ENCODE measurements at places on chromosomes 1 and 21.

GRCh38 chr1:15885701-15886610, 38.4 kb downstream of the SPEN start:
- peak; percentile 81 for DNase-seq

DNA sequence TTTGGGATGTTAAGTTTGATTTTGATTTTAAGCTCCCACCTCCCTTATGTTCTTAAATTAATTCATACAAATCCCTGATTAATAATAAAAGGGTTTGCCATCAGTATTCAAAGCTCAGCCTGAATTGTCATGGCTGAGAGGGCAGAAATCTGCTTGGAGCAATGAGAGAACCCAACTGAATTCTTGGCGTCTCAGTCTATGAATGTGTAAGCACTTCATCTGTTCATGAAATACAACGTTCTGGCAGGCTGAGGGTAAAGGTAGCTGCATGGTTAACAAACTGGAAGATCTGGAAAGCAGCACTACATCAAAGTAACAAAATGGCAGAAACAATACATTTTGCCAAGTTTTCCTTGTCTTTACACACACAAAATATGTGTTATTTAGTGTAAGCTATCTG, 95.3 kb downstream of the ACBD6 start:
- DNase-seq: no peak

GRCh38 chr1:55777545-55777944, 562.4 kb upstream of the USP24 start:
- DNase-seq: no peak

DNA sequence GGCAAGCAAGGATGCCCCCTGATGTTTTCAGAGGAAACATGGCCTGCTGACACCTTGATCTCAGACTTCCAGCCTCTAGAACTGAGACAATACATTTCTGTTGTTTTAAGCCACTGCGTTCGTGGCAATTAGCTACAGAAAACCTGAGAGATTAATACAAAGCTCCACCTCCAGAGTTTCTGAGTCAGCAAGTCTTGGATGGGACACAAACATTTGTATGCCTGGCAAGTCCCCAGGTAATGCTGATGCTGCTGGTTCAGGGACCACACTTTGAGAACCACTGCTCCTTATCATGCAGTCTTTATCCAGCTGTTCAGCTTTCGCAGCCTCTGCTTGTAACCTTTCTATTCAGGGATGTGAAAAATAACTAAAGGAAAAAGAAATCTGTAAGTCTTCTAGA, 565.7 kb upstream of the PLXNA2 start:
- DNase-seq: peak; percentile 21

DNA sequence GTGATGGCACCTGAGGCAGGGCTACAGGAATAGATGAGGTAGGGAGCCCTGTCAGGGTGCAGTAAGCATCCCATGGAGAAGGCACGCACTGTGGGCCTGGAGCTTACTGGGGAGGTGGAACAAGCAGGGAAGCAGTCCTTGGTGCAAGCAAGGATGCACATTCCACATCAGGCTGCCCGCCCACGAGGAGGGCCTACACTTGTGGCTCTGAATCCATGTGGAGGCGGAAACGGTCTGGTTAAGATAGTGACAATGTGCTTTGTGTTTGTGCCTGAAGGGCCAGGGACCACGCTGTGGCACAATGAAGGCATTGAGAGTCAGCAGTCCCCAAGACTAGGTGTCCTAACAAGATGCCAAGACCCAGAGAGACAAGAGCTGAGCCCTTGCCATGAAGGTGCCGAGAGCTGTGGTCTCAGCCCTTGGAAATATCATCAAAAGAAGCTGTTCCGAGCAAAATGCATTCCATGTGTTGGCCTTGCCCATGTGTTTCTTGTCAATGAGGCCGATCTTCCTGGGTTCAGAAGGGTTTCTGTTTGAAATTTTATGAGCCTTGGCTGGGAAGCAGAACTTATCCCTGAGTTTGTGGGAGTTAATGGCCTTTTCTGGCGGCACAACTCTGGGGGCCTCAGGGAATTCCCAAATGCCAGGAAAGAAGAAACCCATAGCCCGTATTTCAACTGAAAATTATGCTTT, 111.9 kb downstream of the NGF start:
- no peak for DNase-seq

GRCh38 chr1:219179293-219179692, 5.6 kb downstream of the LYPLAL1 start:
- no peak for DNase-seq

DNA sequence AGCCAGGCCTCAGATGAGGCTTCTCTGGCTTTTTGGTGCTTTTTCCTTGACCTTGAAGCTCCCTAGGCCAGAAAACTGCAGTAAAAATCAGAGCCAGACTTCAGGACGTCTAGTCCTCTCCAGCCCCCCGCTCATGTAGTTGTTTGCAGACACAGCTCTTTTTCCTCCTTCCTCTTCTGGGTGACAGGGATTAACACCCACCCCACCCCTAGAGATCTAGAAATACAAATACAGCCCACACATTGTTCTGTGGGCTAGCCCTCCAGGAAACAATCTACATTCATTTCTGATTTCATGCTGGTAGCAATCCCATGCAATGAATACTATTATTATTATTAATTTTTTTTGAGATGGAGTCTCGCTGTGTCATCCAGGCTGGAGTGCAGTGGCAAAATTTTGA, 9.9 kb upstream of the CLSTN1 start:
- DNase-seq: no peak

GRCh38 chr1:165353731-165354671, 2.5 kb downstream of the LMX1A start:
- DNase-seq: no peak

DNA sequence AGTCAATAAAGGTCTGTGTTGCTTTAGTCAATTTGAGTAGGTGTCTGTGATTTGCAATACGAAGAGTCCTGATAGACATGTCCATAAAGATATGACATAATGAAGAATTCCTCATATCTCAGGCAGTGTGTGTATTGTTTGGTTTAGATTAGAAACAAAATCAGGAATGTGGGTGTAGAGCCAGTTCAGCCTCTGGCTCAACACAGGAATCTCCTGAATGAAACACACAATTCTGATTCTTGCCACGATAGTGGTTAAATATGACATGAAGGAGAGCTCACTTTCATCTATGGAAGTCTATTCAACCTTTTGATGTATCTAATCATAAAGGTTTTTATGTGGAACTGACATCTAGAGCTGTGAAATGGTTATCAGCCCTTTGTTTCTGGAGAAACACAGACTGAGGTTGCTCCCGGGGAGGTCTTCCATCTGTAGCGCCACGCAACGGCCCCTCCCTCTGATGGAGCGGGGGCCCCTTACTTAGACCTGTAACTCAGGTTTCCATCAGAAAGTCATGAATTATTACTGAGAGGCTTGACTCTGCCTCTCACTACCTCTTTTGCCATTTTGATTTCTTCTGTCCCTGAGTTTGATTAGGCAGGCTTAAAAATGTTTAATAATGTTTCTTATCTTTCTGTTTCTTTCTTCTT, 19.5 kb downstream of the TSPAN2 start:
- no peak for DNase-seq

DNA sequence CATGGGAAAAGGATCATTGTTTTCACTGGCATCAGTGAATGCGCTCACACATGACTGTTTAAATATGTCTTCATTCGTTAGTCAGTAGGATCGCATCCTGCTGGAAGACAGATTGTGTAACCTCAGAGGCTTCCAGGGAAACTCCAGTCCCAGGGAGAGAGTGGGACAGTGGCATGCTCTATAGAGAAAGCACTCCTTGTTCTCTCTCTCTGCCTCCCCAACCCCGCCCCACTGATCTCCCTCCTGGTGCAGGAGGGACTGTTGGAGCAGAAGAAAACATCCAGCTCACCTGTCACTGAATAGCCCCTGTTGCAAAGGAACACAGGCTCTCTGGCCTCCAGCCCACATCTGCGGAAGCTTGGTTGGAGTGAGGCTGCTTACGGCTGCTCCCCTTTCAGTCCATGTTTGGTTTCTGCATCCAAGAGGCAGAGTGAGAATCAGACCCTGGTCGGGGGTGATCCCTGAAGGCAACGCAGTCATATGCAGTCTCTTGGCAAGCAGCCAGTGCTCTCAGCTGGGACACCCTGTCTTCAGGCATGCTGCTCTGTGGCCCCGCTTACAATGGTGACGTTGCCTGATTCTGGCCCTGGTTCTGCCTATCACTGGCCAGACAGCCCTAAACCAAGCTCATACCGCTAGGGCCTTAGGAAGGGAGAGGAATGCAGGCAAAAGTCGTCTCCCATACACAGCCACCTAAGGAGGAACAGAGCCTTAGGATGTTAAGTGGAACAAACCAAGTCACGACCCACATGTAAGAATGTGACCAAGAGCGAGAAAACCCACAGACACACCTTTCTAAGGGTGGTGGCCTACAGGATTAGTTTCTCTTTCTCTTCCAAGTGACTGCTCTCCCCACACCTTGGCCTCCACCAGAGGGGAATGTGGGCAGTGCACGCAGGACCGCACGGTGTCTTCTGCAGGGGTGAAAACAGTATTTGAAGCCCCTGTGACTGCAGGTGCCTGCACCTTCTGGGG, 39.7 kb downstream of the BACE2 start:
- DNase-seq: no peak

DNA sequence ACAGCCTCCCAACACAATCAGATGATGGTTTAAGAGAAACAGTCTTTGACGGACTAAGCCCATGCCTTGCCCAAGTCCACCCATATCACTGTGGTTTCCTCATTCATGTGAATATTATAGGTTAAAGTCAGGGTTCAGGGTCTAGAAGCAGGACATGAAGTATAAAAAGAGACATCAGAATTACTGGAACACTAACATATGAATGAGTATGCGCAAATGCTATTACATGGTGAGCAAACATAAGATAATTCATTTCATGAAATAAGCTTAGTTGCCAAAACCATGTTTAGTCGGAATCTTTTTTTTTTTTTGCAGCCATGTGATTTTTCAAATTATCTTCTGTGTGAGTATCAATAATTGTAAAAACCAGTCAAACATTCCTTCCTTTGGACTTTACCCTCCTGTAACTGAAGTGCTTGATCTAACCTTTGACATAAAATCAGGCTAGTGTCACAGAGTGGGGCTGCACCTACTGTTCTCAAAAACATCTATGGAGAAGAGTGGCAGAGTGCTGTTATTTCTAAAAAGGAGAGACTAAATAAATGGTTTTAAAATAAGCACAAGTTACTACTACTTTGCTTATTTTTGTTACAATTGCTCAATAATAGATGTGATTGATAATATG, 84.9 kb upstream of the NRIP1 start:
- DNase-seq: no peak

GRCh38 chr1:32398401-32398800, 4.2 kb upstream of the BSDC1 start:
- no peak for DNase-seq

GRCh38 chr1:13830170-13830569, 130.2 kb downstream of the PRDM2 start:
- no peak for DNase-seq

- DNase-seq: peak; percentile 98
Observed at GRCh38 chr1:154433161-154433764, 28.1 kb downstream of the IL6R start.

GRCh38 chr21:21226472-21226871, 228.3 kb downstream of the NCAM2 start:
- no peak for DNase-seq

DNA sequence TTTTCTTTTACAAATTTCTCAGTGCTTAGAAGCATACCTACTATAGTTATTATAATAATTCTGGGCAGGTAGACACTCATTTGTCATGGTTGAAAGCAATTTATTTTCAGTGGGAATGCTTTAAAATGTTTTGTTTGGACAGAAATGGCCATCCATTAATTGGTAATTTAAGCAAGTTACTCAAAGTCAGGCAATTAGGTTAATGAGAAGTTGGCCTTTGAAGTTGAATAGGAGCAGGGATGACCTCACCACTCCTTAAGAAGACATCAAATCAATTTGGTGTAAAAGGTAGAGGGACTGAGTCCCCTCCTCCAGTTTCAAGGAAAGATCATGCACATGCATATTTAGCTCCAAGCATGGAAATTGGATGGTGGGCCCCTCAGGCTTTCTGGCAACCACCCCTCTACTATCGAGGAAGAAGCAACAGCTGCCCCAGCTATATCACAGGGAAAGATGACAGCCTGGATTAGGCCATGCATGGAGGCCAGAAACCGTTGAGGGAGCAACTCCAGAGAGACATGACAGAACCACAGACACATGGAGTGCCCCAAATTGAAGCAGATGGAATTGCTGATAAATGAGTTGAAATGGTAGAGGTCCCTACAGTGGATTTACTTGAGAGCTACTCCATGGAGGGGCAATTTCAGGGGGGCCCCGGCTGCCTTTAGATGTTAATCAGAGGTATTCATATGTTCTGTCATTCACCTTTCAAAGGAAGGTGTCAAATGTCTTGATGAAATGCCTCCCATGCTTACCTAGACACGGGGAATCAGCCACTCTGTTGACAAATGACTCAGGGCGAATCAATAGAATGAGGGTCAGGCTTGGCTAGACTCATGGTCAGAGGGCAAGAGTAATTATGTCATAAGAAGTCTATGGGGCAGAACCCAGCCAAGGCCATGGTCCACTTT, 26.7 kb downstream of the HLX start:
- peak; percentile 87 for DNase-seq

DNA sequence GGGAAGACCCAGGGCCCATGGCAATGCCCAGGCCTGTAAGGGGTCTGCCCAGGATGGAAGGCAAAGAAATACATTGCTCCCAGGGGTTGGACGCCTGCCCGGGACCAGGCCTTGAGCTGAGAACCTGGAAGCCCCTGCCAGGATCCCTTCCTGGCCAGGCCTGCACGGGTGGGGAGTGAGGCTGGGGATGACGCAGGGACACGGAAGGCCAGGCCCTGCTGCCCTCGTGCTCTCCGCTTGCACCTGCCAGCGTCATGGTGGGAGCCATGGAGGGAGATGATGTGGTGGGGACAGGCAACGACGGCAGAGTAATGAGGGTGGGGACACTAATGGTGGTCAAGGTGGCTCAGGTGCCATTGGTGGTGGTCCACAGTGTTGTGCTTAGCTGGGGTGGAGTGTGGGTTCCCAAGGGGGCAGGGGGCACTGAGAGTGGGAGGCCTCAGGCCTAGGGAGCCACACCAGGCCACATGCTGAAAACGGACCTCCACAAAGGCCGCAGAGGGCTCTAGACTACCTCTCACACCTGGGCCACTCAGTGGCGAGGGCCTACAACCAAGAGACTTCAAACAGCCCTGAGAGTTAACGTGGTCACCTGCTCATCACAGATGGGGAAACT, 4.3 kb downstream of the HES3 start:
- DNase-seq: no peak

GRCh38 chr1:33548319-33548718, 75.9 kb downstream of the ZSCAN20 start:
- DNase-seq: no peak

- DNase-seq: no peak
Observed at GRCh38 chr1:16318555-16318954, 33.7 kb downstream of the FBXO42 start.

- DNase-seq: no peak
Observed at GRCh38 chr1:30414086-30414850, 309.1 kb downstream of the MATN1 start.

- DNase-seq: no peak
Observed at GRCh38 chr1:236604905-236605806, 840 bp upstream of the HEATR1 start.

GRCh38 chr1:111320066-111320879, 29.6 kb downstream of the CHIA start:
- no peak for DNase-seq

- DNase-seq: no peak
Observed at GRCh38 chr1:235736263-235736662, 86.7 kb upstream of the GNG4 start.

- peak; percentile 51 for DNase-seq
Observed at GRCh38 chr21:33492571-33492970, 1.1 kb upstream of the DNAJC28 start.
